ENCODE measurements at places on chromosomes 13 and 19.

DNA sequence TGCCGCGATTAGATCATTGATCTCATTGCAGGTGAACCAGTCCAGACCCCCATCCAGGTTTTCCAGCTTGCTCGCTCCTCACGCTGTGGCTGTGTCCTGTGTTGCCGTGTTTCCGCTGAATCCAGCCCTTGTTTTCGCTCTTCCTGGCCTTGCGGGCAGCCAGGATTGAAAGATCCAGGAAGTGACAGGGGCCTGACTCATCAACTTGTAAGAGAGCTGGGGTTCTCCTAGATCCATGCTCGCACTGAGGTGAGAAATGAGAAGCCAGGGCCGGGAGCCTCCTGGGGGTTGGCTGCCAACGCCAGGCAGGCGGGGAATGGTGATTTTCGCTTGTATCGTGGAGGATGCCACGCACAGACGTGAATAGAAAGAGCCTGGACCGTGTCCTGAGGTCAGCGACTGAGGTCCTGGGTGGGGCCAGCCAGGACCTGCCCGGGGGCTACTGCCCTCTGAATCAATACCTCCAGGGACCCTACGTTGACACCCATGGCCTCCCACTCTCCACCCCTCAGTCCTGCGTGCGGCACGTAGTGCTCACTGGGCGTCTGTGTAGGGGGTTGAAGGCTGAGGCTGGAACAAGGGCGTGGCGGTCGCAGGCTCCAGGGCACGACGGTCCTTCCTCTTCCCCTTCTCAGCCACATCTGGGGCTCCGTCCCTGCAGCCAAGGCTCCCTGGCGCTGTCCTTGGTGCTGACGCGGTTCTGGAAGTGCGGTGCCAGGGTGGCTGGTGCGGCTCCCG lies 7.3 kb upstream of the PTPRH start:
- no peak for DNase-seq

DNA sequence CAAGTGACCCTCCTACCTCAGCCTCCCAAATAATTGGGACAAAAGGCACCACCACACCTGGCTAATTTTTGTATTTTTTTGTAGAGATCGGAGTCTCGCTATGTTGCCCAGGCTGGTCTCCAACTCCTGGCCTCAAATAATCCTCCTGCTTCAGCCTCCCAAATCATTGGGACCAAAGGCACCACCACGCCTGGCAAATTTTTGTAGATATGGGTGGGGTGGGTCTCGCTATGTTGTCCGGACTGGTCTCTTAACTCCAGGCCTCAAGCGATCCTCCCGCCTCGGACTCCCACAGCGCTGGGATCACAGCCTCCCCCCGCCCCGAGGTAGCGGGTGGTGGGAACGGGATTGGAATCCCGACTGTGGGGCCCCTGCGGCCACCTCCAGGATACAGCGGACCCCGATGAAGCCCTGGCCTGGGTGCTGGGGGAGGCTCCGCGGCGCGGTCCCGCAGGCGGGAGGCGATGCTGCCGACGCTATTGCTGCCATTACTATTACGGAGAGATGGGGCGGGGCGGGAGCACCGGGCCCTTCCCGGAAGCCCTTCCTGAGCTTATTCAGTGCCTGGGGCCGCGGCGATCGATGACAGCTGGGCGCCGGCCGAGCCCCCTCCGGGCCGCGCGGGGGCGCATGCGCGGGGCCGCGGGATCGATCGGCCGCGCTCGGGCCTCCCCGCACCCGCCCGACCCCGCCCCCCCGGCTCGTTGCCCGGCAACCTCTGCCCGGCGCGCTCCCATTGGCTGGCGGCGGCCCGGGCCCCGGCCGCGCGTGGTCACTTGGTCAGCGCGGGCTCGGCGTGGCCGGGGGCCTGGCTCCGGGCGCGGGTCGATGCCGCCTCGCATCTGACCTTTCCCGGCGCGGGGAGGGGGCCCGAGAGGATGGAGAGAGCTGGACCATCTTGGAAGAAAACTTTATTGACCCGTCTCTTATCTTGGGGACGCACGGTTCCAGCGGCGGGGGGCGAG lies 27.9 kb upstream of the ONECUT3 start:
- no peak for DNase-seq

DNA sequence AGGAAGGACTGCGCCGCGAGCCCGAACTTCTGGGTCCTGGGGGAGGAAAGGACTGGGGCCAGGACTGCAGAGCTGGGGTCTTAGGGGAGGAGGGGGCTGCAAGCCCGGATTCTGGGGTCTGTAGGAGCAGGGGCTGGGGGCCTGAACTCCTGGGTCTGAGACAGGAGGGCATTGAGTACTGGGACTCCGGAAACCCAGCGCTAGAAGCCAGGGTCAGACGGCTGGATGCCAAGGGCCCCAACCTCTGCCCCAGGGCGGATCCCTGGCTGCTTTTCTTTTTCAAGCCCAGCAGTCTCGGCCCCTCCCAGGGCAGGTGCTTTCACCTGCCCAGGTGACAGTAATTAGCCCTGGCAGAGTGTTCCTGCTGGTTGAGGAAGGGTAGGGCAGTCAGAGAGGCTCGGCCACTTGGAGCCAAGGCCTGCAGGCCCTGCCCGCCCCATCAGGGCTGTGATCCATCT lies 2.3 kb downstream of the MYH14 start:
- DNase-seq, result no peak

DNA sequence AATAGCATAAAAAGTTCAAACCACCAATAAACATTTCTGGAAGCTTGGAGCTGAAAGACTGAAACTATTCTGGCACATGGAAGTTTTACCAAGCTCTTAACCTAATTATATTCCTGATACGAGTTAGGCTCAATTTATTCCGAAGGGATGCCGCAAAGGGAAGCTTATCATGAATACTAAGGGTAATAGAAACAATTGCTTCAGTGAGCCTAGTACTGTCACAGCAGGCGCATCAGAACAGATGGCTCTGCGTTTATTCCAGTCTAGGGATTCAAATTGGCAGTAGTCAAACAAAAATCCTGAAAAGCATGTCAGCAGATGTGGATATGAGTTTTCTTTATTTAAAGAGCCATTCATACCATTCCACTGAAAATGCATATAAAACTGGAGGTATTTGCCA lies 779.5 kb downstream of the GPC5 start:
- no peak for DNase-seq

DNA sequence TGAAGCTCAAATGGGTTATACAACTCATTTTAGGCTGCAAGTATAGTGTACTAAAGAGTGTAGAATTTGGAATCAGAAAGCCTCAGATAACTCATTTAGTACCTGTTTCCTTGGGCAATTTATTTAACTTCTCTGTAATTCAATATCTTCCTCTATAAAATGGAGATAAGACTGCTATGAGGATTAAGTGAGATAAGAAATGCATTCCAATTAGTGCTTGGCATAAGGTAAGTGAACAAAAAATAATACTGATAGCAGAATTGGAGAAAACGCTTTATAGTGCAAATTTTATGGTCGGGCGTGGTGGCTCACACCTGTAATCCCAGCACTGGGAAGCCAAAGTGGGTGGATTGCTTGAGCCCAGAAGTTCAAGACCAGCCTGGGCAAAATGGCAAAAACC lies 25.0 kb downstream of the DACH1 start:
- no peak for DNase-seq

DNA sequence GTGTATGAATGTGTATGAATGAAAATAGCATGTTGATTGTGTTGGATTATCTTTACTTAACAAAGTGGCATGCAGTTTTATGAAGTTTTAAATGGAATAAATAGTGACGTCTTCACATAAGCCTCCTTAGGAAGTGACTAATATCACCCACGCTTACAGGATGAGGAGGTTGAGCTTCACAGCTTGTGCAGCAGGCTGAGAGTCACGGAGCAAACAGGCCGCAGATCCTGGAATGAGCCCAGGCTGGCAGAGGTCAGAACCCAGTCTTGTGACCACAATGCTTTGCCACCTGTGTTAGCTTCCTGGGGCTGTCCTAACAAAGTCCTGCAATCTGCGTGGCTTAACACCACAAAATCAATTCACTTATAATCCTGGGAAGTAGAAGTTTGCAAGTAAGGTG lies 20.8 kb downstream of the LAIR2 start:
- DNase-seq, result no peak

DNA sequence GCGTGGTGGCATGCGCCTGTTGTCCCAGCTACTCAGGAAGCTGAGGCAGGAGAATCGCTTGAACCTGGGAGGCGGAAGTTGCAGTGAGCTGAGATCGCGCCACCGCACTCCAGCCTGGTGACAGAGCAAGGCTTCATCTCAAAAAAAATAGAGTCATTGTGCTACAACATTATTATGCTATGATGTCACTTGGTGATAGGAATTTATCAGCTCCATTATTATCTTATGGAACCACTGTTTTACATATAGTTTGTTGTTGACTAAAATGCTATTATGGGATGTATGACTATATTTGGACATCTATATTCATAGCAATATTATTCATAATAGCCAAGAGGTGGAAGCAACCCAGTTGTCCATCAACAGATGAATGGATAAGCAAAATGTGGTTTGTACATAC lies 26.4 kb upstream of the SLC7A1 start:
- DNase-seq, result no peak

DNA sequence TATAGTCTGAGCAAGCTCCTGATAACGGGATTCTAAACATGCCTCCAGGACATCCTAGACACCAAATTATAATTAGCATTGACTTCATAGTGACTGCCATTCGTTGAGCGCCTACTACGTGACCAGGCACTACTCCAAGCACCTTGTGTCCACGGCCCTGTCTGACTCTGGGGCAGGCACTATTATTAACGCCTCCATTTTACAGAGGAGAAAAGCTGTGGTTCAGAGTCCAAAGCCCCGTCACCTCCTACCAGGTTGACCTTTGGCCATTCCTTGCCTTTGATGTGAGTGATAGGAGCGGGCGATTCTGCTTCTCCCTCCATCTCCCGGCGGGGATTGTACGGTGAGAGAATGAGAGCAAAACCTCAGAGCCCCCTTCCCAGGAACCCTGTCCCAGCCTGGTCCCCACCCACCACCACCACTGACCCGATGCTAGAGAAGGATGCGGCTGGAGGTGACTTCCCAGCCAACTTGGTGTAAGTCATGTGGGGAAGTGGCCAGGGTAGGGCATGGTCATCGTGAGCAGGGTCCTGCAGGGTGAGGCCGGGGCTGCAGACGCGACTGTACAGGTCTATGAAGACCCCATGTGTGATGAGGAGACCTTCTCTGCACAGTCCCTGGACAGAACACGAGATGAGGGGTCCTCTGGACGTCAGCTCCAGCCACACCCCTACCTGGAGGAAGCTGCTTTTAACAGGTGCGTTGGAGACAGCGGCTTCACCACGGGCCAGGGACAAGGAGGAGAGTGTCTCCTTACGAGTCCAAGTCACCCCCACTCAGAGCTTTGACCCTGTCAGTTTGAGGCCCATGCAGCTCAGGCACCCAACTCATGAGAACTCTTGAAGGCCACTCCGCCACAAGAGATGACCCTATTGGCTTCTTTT lies at the start of gene IGSF23:
Gene IGSF23 (plus strand): TSS at position 269 of the 884 bp plus-strand sequence. CDS start 83 bp downstream, at position 352.
- no peak for DNase-seq

GRCh38 chr13:87042946-87043345 lies 628.2 kb upstream of the SLITRK5 start:
- no peak for DNase-seq

DNA sequence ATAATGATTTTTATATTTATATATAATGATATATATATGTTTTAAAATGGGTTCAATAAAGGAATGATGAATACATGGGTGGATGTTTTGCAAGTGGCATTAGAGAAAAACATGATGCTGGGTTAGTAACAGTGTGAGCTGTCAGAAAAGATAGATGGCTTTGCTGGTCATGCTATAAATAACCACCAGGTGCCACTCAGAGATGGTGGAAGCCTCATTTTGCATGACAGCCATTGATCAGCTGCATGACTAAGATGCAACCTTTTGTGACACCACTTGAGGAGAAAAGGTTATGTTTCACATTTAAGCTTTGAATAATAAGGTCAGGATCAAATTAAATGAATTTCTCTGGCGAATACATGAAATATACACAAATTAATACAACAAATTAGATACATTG lies 737.7 kb downstream of the PCDH9 start:
- DNase-seq, result no peak

GRCh38 chr19:2048959-2049740 lies 1.9 kb downstream of the MKNK2 start:
- no peak for DNase-seq

DNA sequence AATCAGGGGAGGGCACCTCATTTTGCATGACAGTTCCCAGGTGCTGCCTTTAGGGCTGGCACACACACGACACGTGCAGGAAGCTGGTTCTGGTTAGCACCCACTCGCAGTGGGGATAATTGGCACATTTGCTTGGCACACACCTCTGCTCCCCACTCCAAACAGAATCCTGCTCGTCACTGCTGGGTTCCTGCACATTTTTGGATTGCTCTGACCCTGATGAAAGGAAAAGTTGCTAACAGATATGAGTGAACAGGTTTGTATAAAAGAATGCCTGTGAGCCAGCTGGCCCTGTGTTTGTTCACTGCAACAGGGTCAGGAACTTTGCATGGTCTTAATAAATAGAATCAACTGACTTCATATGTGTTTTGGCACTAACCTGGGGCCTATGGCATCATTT lies 1500.4 kb downstream of the EFNB2 start:
- DNase-seq, result no peak

DNA sequence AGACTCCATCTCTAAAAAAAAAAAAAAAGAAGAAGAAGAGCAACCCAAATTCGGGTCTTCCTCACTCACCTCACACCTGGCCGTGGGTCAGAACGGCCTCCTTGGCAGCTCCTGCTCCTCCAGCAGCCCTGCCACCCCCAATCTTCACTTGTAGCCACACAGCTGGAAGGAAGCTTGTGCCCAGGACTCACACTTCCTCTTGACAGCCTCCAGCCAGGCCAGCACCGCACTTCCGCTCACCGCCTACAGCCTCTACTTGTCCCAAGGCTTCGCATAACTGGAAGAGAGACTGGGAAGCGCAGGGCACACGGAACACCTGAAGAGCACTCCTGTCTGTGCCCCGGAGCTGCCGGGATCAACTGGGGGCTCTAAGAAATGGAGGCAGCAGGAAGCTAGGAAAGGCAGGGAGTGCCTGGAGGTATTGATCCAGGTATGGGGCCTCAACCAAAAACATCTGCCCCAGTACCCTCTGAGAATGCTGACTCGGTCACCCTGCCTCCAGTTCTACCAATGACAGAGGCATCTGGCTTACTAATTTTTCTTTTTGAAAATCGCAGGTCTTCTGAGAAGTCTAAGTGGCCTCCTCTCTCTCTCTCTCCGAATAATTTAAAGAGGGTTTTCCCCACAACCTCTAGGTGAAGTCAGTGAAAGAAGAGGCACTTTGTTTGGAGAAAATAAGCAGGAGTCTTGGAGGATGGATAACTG lies 31.1 kb upstream of the ATP12A start:
- no peak for DNase-seq

- DNase-seq, result no peak
Observed at GRCh38 chr19:45130888-45131615, 29.7 kb downstream of the NKPD1 start.

DNA sequence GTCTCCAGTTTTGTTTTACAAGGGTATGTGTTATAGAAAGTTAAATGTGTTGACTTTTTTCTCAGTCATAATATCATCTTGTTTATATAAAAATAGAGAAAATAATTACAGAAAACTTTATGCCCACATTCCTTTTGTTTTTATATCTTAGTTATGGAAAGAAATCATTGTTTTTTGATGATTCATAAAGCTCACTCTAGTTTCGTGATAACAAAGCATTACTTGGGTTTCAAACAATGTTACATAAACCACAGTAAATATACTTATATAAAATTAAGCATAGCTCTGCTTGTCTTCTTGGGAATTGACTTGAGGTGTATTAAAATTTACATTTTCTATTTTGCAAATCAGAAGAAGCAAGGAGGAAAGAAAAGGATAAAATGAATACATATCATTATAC lies 111.8 kb downstream of the SGCG start:
- no peak for DNase-seq

- DNase-seq, result no peak
Observed at GRCh38 chr13:48235341-48236135, 2.5 kb downstream of the ITM2B start.

- DNase-seq, result no peak
Observed at GRCh38 chr13:106541826-106542225, 6.4 kb upstream of the EFNB2 start.

- no peak for DNase-seq
Observed at GRCh38 chr13:48266701-48267639, 34.0 kb downstream of the ITM2B start.
